ENCODE measurements at places on chromosomes 1 and 21. TPM values are rescaled to one million over a fixed set of nuclear protein-coding genes. Genes with fewer than 3 reads are reported as not detected.

FGGY gene
- total RNA-seq, result 97.7 TPM

GNAT2 gene
- total RNA-seq, result not detected

FCGR1A gene
- not detected for total RNA-seq

RAVER2 gene
- 71.0 TPM for total RNA-seq

PADI2 gene
- total RNA-seq, result 285 TPM

B3GALT6 gene
- total RNA-seq, result 24.9 TPM

USP48 gene
- 48.9 TPM for total RNA-seq

- peak; percentile 12 for DNase-seq
- no peaks in the 10 kb centered on the region for H3K36me3 ChIP-seq
- peaks cover 6% of the 10 kb centered on the region for H3K4me1 ChIP-seq
- H3K4me3 ChIP-seq, result no peak overlapping the region
These were observed 68.5 kb downstream of the NIBAN1 start for GRCh38 chr1:184905601-184906322.

DNA sequence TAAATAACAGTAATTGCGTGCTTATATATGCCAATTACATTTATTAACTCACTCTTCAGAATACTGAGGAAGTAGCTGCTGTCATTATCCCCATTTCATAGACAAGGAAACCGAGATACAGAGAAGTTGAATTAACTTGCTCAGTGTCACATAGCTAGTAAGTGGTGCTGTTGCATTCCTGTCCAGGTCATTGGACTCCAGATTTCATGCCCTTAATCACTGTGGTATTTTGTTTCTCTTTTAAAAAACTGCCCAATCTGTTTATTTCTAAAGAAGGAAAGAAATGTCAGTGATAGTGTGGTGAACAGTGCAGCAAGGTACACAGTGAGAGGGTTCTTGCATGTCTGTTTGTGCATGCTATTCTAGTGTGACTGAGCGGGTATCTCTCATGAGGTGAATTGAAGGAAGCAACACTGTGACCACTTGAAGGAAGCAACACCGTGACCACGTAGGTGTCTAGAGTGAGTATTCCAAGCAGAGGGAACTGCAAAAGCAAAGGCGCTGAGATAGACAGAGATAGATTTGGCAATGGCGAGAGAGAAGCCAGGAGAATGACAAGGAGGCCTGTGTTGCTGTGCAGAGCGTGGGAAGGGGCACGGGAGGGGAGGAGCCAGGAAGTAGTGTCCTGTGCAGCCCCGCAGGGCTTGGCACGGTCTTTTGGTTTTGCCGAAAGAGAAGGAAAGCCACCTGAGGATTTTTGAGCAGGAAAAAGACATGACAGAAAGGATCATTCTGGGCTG lies 95.9 kb downstream of the CAMTA1 start:
- H3K27ac ChIP-seq, result no peak overlapping the region
- H3K4me1 ChIP-seq, result no peaks in the 10 kb centered on the region
- no peak for DNase-seq
- no peaks in the 10 kb centered on the region for H3K27me3 ChIP-seq

- H3K4me3 ChIP-seq, result no peak overlapping the region
- H3K27me3 ChIP-seq, result no peaks in the 10 kb centered on the region
- no peaks in the 10 kb centered on the region for H3K4me1 ChIP-seq
These were observed 14.7 kb downstream of the METTL18 start for GRCh38 chr1:169779970-169780369.

GRCh38 chr21:21952566-21952965 lies 954.4 kb downstream of the NCAM2 start:
- no peak overlapping the region for H3K27ac ChIP-seq
- H3K4me3 ChIP-seq, result no peak overlapping the region
- no peaks in the 10 kb centered on the region for H3K27me3 ChIP-seq
- no peaks in the 10 kb centered on the region for H3K36me3 ChIP-seq

- H3K27me3 ChIP-seq, result peaks cover 18% of the 10 kb centered on the region
- H3K4me3 ChIP-seq, result no peak overlapping the region
- DNase-seq, result no peak
- no peaks in the 10 kb centered on the region for H3K36me3 ChIP-seq
- no peaks in the 10 kb centered on the region for H3K4me1 ChIP-seq
These were observed 46.8 kb downstream of the TYW3 start for GRCh38 chr1:74779750-74780149.

- no peak for DNase-seq
- no peaks in the 10 kb centered on the region for H3K4me1 ChIP-seq
- no peaks in the 10 kb centered on the region for H3K36me3 ChIP-seq
These were observed 17.0 kb downstream of the RHOU start for GRCh38 chr1:228752258-228752657.

GRCh38 chr1:157114183-157115121 lies 14.8 kb upstream of the ETV3L start:
- no peak overlapping the region for H3K4me3 ChIP-seq
- H3K36me3 ChIP-seq, result no peaks in the 10 kb centered on the region
- H3K27ac ChIP-seq, result no peak overlapping the region
- H3K27me3 ChIP-seq, result peaks cover 32% of the 10 kb centered on the region

DNA sequence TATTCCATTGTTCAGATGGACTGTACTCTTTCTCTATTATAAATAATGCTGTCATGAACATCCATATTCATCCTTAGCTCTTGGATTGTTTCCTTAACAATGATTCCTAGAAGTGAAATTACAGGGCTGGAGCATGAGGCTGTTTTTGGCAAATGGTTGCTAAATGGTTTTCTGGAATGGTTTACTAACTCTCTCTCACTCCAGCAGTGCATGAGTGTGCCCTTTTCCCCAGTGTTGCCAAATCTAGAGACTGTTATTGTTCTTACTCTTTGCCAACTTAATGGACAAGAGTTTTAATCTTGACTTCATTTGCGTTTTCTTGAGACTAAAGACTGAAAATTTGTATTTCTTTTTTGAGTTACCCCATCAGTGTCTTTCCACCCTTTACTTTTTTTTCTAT lies 113.0 kb downstream of the PAPPA2 start:
- no peak overlapping the region for H3K27ac ChIP-seq
- H3K4me3 ChIP-seq, result no peak overlapping the region
- H3K27me3 ChIP-seq, result no peaks in the 10 kb centered on the region
- H3K4me1 ChIP-seq, result no peaks in the 10 kb centered on the region

DNA sequence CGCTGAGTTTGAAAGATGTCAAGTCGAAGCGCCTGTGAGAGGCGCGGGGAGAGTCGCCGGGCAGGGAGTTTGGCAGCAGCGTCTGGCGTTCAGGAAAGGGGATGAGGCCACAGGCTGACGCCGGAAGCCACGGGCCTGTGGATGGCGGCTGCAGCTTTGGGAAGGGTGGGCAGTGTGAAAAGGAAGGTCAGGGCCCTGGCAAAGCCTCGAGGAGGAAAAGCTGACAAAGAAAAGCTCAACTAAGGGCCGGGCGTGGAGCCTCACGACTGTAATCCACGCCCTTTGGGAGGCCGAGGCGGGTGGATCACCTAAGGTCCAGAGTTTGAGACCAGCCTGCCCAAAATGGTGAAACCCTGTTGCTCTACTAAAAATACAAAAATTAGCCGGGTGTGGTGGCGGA lies 25.2 kb upstream of the COX20 start:
- no peak overlapping the region for H3K27ac ChIP-seq
- H3K4me1 ChIP-seq, result no peaks in the 10 kb centered on the region
- H3K36me3 ChIP-seq, result no peaks in the 10 kb centered on the region
- no peak overlapping the region for H3K4me3 ChIP-seq
- no peak for DNase-seq
- H3K27me3 ChIP-seq, result peaks cover 4% of the 10 kb centered on the region

DNA sequence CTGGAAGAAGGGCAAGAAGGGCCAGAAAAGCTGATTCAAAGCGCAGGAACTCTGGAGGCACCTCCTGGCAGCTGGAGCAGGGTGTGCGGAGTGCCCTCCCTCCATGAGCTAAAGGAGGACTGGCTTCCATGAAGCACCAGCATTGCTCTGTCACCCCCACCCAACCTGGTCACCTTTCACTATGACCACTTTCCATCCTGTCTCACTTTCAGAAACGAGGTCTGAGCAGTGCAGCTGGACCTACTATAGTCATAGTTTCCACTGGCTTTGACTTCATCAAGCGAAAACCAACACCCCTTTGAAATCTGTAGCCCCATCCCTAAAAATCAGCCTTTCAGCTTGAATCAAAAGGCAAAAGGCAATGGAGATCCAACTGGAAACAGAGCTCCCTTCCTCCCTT lies 84.8 kb upstream of the CACNA1E start:
- H3K27me3 ChIP-seq, result no peaks in the 10 kb centered on the region
- no peaks in the 10 kb centered on the region for H3K4me1 ChIP-seq
- no peak overlapping the region for H3K4me3 ChIP-seq

- H3K4me1 ChIP-seq, result peaks cover 24% of the 10 kb centered on the region
- DNase-seq, result no peak
- H3K27ac ChIP-seq, result no peak overlapping the region
- no peak overlapping the region for H3K4me3 ChIP-seq
- no peaks in the 10 kb centered on the region for H3K36me3 ChIP-seq
These were observed 34.9 kb upstream of the GADD45A start for GRCh38 chr1:67650061-67650460.

DNA sequence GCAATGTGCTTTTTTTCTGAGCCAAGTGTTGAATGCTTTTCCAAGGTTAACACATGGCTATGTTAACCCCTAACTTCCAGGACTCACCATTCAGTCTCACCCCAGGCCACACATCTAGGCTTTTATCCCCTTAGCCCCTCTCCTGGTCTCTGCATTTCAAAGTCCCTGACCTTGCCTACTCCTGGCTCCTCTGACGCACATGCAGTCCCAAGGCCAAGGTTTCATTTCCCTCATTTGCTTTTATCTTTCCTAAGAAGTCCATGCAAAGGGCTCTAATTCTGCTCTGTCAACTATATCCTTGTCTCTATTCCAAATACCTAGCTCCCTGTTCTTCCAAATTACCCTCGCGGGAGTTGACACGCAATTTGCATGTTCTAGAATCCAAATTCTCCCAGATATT lies 25.4 kb downstream of the SLC30A10 start:
- H3K4me1 ChIP-seq, result no peaks in the 10 kb centered on the region
- DNase-seq, result no peak
- no peaks in the 10 kb centered on the region for H3K36me3 ChIP-seq
- H3K4me3 ChIP-seq, result no peak overlapping the region
- no peak overlapping the region for H3K27ac ChIP-seq

DNA sequence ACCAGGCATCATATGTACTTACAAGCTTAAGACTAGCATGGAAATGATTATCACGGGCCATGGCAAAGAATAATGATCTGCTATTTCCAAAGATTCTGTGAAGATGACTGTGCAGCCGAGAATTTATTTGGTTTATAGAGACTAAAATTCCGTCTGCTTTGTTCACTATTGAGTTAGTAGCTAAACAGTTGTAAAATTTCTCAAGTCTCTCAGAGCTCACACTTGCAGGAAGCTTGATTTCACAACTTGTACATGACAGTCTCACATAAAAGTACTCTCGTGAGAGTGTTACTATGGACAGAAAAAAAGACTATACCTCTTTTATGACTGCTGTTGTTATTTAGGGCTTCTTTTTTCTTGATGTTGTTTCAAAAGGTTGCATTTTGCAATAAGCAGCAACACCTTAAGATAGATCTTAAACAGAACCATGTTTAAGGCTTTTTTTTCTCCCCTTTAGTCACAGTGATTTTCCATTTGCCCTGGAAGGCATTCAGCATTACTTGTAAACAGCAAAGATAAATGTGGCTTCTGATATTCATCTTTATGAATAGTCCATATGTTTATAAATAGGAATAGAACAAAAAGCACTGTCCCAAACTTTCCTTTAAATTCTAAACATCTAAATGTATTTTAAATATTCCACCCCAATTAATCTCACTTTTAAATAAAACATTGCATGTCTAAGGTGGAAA lies 24.8 kb downstream of the ST6GALNAC5 start:
- no peaks in the 10 kb centered on the region for H3K36me3 ChIP-seq
- H3K4me3 ChIP-seq, result no peak overlapping the region
- H3K27ac ChIP-seq, result no peak overlapping the region
- no peaks in the 10 kb centered on the region for H3K27me3 ChIP-seq
- DNase-seq, result no peak

- peak within 1 kb of the TSS; percentile 95 for H3K27ac ChIP-seq
- H3K4me1 ChIP-seq, result peaks cover 39% of the 10 kb centered on the region
- H3K36me3 ChIP-seq, result no peaks in the 10 kb centered on the region
- DNase-seq, result peak; percentile 40
These were observed at the start of gene TMEM79 for GRCh38 chr1:156284112-156284511. TSS of gene TMEM79 (plus strand) at chr1:156284325. CDS start at chr1:156285227, 902 bp downstream.

DNA sequence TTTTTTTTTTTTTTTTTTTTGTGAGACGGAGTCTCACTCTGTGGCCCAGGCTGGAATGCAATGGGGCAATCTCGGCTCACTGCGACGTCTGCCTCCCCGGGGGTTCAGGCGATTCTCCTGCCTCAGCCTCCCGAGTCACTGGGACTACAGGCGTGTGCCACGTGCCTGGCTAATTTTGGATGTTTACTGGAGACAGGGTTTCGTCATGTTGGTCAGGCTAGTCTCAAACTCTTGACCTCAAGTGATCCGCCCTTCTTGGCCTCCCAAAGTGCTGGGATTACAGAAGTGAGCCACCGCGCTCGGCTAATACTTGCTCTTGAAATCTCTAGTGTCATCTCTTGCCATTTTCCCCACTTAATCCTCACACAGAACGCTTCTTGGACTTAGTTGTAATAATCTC lies 1.1 kb upstream of the SYCP1 start:
- H3K4me3 ChIP-seq, result no peak overlapping the region
- no peaks in the 10 kb centered on the region for H3K4me1 ChIP-seq
- H3K36me3 ChIP-seq, result no peaks in the 10 kb centered on the region
- peaks cover 33% of the 10 kb centered on the region for H3K27me3 ChIP-seq
- no peak overlapping the region for H3K27ac ChIP-seq

DNA sequence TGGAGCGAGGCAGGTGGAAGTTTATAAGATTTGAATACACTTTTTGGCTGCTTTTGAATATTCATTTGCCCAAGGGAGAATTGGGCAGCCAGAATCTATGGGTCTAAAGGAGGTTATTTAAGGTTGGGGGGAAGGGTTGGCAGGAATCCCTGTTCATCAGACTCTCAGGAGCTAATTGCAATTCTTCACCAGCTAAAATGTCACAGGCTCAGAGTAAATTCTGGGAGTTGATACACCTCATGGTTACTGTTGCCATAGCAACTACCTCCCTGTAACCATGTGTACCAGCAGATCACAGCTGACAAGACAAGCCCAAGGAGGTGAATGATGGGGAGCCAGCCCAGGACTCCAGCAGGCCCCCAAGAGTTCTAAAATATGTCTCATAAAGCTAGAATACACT lies 75.5 kb downstream of the CAMK2N1 start:
- no peak for DNase-seq
- no peaks in the 10 kb centered on the region for H3K4me1 ChIP-seq
- no peak overlapping the region for H3K4me3 ChIP-seq
- H3K27me3 ChIP-seq, result peaks cover 4% of the 10 kb centered on the region
- H3K27ac ChIP-seq, result no peak overlapping the region
- no peaks in the 10 kb centered on the region for H3K36me3 ChIP-seq

GRCh38 chr1:6508816-6509189 lies 17.3 kb upstream of the PLEKHG5 start:
- H3K27me3 ChIP-seq, result no peaks in the 10 kb centered on the region
- no peak for DNase-seq
- H3K4me3 ChIP-seq, result no peak overlapping the region
- H3K36me3 ChIP-seq, result no peaks in the 10 kb centered on the region

DNA sequence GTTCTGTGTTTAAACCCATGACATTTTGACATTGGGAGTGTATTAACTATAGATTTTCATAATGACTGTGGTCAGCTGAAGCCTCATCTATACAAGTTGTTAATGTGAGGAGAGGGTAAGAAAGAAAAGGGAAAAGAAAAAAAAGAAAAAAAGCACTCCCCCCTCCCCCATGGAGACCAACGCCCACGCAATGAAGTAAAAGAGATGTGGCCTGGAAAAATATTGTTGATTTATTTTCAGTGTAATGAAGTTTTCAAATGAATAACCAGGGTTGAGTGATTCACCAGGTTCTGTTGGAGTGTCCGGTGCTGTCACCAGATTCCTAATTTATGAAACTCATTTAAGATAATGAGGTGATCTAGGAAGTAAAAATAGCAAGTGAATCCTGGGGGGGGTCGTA lies 4.7 kb downstream of the RNF220 start:
- H3K27me3 ChIP-seq, result peaks cover 100% of the 10 kb centered on the region
- no peak for DNase-seq
- no peak overlapping the region for H3K4me3 ChIP-seq
- H3K4me1 ChIP-seq, result peaks cover 29% of the 10 kb centered on the region
- H3K36me3 ChIP-seq, result no peaks in the 10 kb centered on the region
